ENCODE measurements at places on chromosomes 2 and 18. TPM values are rescaled to one million over a fixed set of nuclear protein-coding genes. Genes with fewer than 3 reads are reported as not detected.

The GALNT5 gene
- total RNA-seq = not detected

The DSG2 gene
- total RNA-seq = 0.49 TPM

The SNORC gene
- total RNA-seq = 1.1 TPM

The LYPD1 gene
- not detected for total RNA-seq

The NOSTRIN gene
- not detected for total RNA-seq

The PDE11A gene
- not detected for total RNA-seq

The DYSF gene
- 0.07 TPM for total RNA-seq

The GALNT14 gene
- 1.5 TPM for total RNA-seq

The KCNS3 gene
- 0.14 TPM for total RNA-seq

The ITPRIPL1 gene
- 13.3 TPM for total RNA-seq

The LRRTM4 gene
- total RNA-seq = not detected
